ENCODE measurements at places on chromosomes 2 and 18. TPM values are rescaled to one million over a fixed set of nuclear protein-coding genes. Genes with fewer than 3 reads are reported as not detected.
A peak's percentile ranks its signal among the peaks of the same experiment; 100 is the strongest.

The GPR45 gene
- not detected for total RNA-seq

GRCh38 chr2:216219861-216220260 lies 110.7 kb downstream of the XRCC5 start:
- peaks cover 3% of the 10 kb centered on the region for H3K27me3 ChIP-seq
- no peak overlapping the region for H3K4me3 ChIP-seq

DNA sequence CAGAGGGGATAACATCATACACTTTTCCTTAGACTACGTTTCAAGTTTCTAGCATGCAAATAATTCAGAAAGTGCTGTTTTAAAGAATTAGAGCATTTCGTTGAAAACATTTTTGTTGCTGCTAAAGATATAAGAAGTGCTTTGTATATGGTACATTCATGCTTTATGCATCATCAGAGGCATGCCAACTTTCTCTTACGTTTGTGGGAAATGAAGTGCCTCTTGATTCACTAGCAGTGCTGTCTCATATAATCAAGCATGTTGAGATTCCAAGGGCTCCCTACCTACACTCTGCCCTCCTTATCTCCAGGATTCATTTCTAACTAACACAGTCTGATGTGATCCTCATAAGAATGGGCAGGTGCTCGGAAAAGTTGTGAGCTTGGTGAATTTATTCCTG lies 748.6 kb upstream of the DDX18 start:
- no peak overlapping the region for H3K4me3 ChIP-seq
- no peaks in the 10 kb centered on the region for H3K4me1 ChIP-seq
- H3K36me3 ChIP-seq, result no peaks in the 10 kb centered on the region
- H3K27me3 ChIP-seq, result no peaks in the 10 kb centered on the region

GRCh38 chr2:225120186-225120585 lies 77.9 kb upstream of the DOCK10 start:
- no peak overlapping the region for H3K4me3 ChIP-seq
- peak; percentile 78 for DNase-seq
- peaks cover 2% of the 10 kb centered on the region for H3K27me3 ChIP-seq
- peaks cover 8% of the 10 kb centered on the region for H3K36me3 ChIP-seq
- H3K4me1 ChIP-seq, result peaks cover 61% of the 10 kb centered on the region

All from HFFc6 (cell line).